ENCODE measurements at places on chromosomes 6 and 20.

- no peak for DNase-seq
Measured at GRCh38 chr6:151038616-151039015, 173.1 kb downstream of the MTHFD1L start.

- no peak for DNase-seq
Measured at GRCh38 chr20:38152175-38152620, 12.9 kb downstream of the TGM2 start.

- DNase-seq, result no peak
Measured at GRCh38 chr6:106702046-106702445, 72.7 kb downstream of the QRSL1 start.

DNA sequence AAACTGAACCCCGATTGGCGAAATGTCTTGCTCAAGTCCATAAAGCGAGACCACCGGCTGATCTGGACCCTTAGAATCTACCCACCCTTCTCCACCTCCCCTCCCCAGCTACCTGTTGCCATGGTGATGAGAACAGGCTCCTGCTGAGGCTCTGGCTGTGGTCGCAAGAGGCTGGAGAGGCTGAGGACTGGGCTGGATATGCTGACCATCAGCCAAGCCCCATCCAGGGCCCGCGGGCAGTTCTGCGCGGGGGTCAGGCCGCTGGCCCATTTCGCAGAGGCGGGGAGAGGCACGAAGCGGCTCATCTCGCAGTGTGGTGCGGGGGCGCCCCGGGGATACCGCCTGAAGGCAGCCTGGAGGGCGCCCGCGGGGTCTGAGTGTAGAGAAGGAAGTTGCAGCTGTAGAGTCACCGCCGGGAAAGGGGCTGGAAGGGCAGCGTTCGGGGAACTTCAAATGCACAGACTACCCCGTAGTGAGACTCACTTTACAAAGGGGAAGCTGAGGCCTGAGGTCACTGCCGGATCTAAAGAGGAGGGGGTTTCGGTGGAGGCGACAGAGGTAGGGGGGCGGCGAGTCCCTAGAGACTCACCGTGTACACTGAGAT, 671 bp downstream of the TAPBP start:
- no peak for DNase-seq
